NCI-H446 (cell line): ENCODE measurements at places on chromosomes 7 and 10.

GRCh38 chr10:30825022-30825421, 195.5 kb upstream of the LYZL2 start:
- no peak for DNase-seq

DNA sequence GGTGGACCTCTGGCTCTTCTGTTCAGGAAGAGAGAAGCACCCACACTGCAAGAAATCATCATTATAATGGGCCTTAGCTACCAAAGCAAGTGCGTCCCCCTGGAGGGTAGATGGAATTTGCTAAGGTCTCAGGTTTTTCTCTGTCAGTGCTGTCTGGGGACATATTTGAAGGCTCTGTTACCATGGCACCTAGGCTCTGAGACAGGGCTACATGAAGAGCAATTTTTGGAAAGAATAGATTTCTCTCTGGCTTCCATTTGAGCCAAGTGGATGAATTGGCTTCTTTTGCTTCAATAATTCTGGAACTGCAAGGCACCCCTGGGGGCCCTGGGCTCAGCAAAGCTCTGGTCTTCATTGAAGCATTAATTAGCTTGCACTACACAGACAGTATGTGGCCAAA, 349.1 kb upstream of the GALNT17 start:
- DNase-seq, result no peak

DNA sequence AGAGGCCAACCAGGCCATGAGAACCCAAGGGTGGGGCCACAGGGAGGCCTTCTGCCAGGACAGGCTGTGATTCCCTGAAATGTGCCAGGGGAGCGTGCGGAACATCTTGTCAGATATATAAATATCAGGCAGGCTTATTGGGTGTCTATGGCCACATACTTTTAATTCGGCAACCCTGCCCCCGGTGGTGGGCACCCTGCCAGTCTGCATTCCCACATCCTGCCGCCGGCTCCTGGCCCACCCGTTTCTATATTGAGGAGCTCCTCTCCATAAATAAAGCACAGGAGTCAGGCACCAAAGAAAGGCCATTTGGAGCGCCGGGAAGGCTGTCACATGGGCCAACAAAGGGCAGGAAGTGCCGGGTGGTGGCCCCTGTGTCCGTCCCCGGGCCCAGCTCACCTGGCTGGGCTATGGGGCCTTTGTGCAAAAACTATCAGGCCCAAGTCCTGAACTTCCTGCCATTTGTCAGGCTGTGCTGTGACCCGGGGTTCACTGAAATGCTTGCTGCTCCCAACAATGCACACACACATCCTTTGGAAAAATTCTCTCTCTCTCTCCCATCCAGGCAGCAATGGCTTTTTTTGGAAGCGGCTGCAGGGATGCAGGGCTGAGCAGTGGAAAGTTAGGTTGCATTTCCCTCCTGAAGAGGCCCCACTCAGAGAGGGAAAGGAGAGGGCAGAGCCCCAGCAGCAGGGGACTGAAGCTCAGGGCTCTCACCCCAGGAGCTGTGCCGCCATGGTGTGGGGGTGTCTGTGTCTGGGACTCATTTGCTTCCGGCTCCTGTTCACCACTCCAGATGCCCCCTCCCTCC, 25.0 kb upstream of the PODXL start:
- DNase-seq, result no peak

DNA sequence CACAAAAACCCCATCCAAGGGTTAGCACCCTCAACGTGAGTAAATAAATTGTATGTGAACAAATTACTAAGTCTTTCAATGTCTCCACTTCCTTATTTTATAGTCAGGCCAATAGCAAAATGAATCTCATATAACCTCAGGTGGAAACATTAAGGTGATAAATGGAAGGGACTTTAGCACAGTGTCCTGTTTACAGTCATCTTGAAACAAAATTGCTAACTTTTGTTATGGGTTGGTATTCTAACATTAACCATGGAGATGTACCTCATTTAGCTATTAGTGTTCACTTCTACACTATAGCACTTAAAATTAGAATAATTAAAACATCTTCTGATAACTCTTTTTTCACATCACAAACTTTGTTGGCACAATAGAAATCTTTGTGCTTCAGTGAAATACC, 255.8 kb upstream of the CNTNAP2 start:
- DNase-seq, result no peak

DNA sequence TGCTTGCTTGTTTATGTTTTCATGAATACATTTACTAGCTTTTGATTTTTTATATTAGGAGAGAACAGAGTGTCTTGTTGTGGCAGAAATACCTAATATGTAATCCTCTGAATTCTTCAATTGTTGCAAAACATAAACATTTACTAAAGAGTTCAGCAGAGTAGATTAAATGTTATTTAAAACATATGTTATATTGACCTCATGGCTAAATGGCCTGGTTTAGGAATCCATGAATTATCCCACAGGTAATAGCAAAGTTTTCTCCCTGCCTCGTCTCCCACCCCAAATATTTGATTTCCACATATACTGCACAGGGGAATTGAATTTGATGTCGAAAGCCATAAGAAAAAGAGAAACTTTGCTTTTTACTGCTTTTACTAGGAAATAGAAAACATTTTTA, 111.8 kb downstream of the ADK start:
- DNase-seq, result no peak

DNA sequence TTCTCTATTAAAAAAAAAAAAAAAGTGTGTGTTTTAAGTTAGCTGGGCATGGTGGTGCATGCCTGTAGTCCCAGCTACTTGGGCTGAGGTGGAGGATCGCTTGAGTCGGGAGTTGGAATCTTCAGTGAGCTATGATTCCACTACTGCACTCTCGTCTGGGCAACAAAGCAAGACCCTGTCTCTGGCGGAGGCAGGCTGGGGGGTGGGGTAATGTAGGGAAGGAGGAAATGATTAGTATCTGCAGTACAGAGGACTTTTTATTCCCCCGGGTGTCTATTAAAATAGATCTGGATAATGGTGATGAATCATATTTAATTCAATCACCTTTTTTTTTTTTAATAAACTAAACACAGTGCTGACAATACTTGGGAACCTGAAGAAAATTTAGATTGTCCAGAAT, 6.5 kb downstream of the CBX3 start:
- no peak for DNase-seq

DNA sequence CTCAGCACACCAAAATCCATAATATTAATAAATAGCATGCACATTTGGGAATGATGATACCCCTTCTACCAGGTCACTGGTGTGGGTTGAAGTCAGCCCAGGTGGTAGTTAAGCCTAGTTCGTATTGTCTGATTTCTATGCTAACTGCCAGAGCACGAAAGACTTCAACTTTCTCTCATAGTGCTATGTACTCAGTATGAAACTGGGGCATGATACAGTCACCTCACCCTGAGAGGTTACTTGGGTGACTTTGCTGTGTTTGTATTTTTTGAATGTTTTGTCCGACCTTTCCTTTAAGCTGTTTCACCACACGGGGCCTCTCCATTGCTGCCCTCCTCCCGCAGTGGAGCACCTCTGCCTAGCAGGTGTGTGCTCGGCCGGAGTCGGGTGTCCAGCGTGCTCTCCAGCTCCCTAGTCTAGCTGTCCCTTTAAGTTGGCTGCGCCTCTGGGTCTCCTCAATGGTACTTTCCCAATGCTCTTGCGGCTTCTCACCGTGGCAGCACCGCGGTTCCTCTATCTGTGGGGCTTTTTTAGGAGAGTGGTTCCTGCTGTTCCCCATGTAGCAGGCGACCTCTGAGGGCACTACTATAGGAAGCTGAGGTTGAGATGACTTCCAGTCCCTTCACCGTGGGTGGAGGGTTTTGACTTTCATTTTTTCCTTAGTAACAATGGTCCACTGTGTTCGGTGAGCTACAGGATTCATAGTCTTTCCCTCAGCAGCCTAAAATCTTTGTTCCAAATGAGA, 524.0 kb upstream of the PFKP start:
- no peak for DNase-seq

- no peak for DNase-seq
Observed at GRCh38 chr10:67302701-67303100, 376.9 kb downstream of the LRRTM3 start.

DNA sequence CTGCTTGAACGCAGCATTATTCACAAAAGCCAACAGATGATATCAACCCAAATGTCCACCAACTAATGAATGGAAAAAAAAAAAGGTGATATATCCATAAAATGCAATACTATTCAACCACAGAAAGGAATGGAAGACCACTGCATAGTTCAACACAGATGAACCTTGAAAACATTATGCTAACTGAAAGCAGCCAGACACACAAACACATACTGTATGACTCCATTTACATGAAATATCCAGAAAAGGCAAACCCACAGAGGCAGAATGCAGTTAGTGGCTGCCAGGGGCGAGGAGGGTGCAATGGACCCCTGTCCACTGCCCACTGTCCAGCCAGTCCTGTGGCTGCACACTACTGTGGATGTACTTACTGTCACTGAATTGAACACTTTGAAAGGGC, 36.6 kb downstream of the KIAA1549 start:
- DNase-seq, result no peak

DNA sequence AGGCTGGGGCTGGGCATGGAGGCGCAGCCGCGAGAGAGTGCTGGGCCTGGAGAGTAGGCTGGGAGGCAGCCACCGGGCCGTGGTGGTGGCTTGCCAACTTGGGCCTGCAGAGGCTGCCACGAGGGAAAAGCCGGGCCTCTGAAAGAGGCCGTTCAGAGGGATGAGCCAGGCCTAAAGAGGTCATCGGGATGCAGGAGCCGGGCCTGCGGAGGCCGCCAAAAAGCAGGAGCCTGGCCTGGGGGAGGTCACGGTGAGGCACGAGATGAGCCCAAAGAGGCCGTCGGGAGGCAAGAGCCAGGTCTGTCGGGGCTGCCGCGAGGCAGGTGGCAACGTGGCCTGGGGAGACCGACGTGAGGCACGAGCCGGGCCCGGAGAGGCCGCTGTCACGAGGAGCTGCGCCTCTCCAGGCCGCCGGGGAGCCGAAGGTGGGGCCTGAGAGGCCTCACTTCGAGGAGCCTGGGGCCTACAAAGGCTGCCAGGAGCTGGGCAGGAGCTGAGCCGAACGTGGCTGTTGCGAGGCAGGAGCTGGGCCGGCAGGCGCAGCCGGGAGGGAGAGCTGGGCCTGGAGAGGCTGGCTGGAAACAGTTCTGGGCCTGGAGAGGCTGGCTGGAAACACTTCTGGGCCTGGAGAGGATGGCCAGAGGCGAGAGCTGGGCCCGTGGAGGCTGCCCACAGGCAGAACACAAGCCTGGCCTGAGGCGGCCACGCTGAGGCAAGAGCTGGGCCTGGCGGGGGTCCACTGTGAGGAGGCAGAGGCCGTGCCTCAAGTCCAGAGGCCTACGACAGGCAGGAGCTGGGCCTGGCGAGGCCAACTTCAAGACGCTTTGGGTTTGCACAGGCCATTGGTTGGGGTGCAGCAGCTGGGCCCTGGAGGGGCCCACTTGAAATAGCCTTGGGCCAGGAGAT, 24.6 kb downstream of the MDH2 start:
- DNase-seq, result no peak
